Brain pericyte (primary cell): ENCODE measurements at places on chromosomes 12 and 14.
A peak's percentile ranks its signal among the peaks of the same experiment; 100 is the strongest.

DNA sequence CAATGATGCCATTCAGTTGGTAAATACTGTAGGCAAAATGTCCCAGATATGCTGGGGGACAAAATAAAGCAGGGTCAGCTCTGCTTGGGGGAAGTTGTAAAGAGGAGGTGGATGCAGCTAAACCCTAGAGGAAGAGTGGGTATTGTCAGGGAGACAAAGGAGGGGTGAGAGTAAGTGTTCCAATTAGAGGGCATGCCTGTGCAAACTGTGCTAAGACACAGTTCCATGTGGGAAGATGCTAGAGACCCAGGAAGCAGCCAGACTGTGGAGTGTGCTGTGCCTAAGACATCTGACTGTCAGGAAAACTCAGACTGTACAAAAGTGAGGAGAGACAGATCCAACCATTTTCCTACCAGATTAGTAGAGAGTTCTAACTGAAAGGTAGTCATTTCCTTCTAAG is 474.3 kb downstream of the ATP23 start:
- DNase-seq: no peak

- no peak for DNase-seq
These were observed 41.1 kb downstream of the YAF2 start for GRCh38 chr12:42196723-42197603.

GRCh38 chr12:24630446-24630845 is 318.5 kb downstream of the BCAT1 start:
- DNase-seq: no peak

DNA sequence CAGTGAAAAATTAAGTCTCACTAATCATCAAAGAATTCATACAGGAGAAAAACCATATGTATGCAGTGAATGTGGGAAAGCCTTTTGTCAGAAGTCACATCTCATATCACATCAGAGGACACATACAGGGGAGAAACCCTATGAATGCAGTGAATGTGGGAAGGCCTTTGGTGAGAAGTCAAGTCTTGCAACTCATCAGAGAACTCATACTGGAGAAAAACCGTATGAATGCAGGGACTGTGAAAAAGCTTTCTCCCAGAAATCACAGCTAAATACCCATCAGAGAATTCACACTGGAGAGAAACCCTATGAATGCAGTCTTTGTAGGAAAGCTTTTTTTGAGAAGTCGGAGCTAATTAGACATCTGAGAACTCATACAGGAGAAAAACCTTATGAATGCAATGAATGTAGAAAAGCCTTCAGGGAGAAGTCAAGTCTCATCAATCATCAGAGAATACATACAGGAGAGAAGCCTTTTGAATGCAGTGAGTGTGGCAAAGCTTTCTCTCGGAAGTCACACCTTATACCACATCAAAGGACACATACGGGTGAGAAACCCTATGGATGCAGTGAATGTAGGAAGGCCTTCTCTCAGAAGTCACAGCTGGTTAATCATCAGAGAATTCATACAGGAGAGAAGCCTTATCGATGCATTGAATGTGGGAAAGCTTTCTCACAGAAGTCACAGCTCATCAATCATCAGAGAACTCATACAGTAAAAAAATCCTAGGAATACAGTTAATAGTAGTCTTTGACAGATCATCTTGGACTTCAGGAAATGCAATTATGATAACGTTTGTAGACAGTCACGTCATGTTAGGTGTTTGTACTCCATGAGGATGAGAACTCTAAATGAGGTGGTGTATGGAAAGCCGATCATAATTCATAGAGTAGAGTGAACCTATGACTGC is 21.1 kb downstream of the ZNF84 start:
- no peak for DNase-seq

DNA sequence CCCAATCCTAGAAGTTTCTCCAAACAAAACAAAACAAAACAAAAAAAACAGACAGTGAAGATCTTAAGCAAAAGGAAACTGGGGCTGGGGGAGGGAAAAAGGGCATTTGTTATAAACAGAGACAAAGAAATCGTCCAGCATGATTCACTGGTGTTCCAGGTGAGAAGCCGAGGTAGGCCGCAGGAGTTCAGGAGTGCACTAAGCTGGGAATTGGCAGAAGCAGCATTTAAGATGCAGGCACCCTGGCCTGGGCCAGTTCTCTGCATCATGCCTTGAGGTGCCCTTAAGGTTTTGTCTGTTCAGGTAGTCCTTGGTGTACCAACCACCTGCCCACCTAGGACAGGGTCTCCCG is 11.2 kb downstream of the TBX3 start:
- DNase-seq: no peak

DNA sequence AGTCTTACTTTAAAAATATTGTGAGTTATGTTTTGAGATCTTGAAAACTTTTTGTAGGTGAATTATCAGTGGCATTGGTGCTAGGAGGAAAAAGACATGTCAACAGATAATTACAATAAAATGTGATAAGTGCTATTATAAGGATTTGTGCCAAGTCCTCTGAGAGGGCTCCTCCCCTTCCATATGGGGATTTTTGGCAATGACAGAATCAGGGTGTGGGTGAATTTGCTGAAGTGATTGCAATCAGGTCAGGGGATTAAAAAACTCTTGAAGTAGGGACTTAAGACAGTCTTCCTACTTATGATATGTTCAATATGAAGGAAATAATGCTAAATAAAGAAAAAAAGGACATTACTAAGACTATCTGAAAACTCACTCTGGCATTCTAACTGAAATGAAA is 122.5 kb downstream of the SLC15A5 start:
- DNase-seq: no peak

GRCh38 chr12:98733667-98734350 is 88.7 kb downstream of the APAF1 start:
- no peak for DNase-seq

DNA sequence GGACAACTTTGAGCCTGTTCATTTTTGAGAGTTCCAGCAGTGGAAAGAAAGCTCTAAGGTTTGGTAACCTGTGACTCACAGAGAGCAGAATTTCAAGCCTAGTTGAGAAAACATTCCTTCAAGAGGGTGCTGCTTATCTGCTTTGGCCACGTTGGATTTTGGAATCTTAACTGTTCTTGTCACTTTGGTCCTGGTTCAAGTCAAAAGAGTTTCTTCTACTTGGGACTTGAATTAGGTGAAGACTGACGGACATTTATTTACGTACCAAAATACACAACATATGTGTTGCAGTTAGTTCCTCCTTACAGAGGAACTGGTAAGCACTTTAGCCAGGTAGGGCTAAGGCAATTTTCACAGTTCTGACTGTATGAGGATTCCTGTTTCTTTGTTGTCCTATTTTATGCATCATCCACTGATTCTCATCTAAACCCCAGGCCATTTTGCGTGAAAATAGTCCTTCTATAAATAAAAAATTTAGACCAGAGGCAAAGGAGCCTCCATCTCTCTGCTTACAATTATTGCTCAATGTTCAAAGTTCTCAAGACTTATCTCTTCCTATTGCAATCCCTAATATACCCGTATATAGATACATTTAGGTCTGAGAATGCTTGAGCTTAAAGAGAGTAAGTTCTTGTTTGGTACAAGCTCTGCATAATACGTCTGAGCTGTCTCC is 580.9 kb downstream of the DIO2 start:
- DNase-seq: no peak

DNA sequence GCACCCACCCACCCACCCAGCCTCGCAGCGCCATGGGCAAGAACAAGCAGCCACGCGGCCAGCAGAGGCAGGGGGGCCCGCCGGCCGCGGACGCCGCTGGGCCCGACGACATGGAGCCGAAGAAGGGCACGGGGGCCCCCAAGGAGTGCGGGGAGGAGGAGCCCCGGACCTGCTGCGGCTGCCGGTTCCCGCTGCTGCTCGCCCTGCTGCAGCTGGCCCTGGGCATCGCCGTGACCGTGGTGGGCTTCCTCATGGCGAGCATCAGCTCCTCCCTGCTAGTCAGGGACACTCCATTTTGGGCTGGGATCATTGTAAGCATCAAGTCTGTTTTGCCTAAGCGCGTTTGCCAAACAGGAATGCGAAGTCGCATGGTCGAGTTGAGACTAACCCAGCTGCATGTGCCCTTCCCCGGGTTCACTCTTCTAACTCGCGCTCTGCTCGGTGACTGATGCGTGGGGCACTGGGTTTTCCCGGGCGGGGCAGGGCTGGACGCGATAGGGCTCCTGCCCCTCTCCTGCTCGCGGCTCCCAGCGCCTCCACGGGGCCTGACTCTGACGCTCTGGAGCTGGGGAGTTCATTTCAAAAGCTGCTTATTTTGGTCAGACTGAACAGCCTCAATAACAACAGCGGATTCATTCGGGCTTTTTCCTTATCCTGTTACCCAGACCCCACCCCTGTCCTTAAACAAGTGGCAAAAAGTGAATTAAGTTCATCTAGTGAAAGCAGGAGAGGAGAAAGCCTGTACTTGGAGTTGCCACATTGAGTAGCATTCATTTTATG is 458 bp downstream of the SSPN start:
- DNase-seq: peak; percentile 22

DNA sequence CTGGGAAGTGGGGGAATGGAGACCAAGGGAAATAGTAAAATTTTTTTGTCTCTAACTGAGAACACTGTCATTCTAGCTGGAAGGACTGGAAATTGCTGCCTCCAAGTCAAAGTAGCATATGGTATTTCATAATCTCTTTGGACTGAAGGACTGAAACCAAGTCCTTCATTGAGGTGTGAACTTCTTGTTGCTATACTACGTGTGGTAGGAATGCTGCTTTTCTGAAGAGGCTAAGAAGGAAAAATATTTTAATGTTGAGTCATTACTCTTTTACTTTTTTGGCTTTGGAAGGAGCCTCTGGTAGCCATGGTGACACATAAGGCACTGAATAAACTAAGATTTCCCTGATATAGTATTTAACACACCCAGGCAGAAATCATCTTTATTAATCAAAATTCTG is 465.4 kb downstream of the NPAS3 start:
- no peak for DNase-seq
